ENCODE measurements at places on chromosomes 3 and 15.

- no peak for DNase-seq
These were observed 944.4 kb downstream of the VGLL3 start for GRCh38 chr3:86046436-86047136.

DNA sequence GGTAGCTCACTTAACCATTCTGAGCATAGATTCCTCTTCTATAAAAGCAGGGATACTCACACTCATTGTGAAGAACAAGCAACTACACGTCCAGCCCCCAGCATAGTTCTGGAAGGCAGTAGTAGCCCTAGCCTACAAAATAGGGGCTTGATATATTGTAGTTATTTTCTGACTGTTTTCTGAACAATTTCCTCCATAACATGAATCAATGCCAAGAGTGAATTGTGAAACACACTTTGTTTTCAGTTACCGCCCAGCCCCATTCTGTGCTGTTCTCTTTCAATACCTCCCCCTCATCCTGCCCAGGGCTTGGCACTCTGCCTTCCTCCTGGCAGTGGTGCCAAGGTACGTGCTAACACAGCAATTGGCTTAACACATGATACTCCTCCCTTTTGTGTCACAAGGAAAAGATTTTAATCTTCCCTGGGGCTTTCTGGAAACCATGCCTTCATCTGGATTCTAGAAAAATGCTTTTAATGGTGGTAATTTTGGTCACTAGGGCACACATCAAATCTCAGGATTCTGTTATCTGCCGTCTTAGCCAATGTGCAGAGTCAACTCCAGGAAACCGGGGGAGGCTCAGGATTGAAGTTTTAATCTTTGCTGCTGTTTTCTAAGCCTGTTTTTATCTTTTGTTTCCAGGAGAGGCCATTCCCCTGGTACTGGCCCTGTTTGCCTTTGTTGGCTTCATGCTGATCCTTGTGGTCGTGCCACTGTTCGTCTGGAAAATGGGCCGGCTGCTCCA is 37.2 kb downstream of the IL20RB start:
- peak; percentile 95 for DNase-seq

DNA sequence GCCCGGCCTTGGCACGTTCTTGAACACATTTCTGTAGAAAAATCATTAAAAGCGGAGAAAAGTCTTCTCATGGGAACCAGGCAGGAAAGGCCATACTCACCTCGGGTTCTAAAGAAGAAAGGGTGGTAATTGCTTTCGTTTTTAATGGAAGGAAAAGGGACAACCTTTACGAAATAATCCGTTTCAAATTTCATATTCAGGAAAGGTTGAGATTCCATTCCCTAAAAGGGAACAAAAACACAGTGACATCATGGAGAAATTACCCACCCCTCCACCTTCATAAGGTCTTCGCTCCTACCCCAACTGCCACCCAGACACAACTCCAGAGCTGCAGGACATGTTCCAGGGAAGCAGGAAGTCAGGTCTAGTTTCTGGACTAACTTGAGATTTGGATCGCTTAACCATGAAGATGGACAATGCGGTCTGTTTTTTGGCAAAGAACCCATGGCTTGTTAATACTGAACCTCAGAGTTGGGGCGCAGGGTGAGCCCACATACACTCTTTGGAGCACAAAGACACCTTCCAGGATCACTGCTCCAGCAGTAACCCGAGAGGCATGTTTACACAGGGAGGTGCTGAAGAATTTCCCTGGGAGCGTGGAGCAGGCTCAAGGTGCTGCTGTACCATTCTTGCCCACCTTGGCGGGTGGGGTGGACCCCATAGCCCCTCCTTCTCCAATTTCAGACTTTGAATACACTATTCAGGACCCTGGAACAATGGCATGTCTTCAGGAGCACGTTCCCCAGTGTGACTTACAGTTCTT is 49.2 kb downstream of the SPATA12 start:
- DNase-seq: no peak

GRCh38 chr15:36893276-36893675 is 207.1 kb downstream of the MEIS2 start:
- no peak for DNase-seq

DNA sequence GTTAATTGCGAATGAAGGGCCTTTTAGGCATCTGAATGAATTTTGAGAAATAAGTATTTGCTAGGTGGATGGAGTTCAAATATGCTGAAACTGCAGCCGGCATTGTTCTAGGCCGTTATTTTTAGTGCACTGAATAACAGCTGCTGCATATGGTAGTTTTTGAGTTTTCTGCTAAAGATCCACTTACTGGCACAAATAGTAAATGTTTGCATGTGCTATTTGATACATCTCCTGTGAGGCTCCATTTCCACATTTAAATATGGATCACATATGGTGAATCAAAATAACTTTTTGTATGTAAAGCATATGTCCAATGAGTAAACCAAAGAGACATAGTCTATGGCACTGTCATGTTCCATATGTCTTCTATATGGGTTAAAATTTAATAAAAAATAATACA is 56.7 kb upstream of the CNTN4 start:
- no peak for DNase-seq

DNA sequence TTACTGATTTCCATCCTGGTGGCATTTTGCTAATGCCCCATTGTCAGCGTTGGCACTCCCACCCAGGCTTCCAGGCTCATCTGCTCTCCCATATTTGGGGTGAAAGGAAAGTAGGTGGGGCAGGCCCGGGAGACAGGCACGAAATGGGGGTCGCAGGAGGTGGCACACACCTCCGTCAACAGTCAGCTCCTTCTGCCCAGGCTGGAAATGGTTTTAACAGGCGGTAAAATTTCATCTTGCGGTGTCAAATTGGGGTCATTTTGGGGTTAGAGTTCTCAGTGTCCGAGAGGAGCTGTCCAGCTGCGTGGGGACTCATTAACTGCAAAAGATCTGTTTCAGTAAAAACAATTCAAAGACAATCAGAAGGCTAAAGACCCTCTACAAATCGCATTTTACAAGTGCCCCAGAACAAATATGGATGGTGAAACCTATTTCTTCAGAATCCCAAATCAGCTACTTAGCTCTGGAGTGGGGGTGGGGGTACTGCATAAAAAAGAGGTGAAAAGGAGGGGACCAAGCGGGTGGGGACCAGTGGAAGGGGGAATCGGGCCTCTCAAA is 4.2 kb upstream of the MEIS2 start:
- DNase-seq: no peak

DNA sequence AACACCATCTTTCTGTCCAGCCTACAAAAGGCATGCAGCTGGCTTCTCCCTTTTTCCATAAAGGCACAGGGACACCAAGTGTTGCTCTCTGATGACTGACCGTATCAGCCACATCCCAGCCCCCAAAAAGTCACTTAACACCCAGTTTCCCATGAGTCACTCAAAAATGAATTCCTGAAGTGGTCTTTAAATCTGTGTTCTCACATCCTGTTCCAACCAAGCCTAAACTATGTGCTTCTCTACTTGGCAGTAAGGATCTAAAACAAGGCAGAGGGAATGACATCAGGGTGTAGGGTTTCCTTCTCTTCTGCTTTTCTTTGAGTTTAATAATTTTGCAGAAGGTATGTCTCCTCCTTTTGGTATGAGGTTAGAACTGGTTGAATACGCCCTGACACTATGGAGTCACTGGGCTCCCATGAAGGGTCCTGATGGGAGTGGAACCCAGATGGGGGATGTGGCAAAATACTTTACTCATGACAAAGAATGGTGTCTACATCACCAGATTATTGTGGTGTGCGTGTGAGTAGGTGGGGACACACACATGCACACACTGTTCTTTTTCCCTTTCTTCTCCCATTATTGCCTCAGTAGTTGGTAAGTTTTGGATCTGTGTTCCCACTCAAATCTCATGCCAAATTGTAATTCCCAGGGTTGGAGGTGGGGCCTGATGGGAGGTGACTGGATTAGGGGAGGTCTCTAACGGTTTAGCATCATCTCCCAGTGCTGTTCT is 35.6 kb upstream of the CCK start:
- no peak for DNase-seq

DNA sequence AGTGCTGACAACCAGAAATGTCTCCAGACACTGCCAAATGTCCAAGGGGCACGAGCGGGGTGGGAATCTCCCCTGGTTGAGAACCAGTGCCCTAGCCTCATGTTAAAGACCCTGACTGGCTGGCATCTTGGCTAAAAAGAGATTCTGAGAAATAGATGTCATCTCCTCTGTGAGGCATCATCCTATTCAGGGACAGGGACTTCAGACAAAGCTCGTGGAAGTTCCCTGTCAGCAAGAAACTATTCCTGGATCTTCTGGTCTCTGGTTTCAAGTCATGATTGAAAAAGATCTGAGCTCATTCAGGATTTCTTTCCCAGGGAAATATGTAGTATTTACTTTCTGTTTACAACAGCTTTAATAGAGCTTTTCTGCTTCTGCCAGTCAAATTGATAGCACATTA is 10.8 kb downstream of the WDR5B start:
- no peak for DNase-seq

DNA sequence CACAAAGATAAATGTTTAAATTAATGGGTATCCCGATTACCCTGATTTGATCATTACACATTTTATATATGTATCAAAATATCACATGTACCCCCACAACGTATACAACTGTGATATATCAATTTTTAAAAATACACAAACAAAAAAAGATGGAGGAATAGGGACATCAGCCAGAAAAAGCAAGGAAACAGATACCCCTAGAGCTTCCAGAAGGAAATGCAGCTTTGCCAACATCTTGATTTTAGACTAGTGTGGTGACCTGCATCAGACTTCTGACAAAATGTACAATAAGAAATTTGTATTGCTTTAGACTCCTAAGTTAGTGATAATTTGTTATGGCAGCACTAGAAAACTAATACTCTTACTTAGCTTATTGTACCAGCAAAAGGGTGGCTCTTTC is 483.8 kb downstream of the TUSC7 start:
- no peak for DNase-seq

DNA sequence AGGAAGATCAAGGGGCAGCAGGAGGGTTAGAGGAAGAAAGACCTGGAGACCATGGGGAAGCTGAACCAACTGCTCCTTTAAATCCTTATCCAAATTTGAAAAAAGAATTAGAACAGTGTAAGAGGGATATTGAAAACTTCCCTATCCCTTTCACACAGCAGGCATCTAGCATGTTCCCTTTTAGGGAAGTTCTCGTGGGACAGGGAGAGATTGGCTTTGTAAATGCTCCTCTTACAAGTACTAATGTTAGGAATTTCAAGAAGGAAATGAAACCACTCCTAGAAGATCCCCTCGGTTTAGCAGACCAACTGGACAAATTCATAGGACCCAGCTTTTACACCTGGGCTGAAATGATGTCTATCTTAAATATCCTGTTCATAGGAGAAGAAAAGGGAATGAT is 41.5 kb downstream of the PPCDC start:
- no peak for DNase-seq

DNA sequence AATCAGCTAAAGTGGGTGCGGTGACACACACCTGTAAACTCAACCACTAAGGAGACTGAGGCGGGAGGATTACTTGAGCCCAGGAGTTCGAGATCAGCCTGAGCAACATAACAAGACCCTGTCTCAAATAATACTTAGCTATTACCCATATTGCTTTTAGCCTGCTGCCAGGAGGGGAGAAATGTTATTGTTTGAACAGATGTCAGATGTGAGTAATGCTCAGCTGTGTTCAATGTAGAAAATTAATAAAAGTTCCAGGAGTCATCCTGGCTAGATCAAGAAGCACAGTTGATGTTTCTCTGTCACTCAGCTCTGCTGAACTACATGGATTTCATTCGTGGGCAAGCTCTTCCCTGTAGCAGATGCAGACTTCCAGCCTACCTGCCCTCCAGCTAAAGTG is 22.2 kb downstream of the LSM3 start:
- DNase-seq: no peak

DNA sequence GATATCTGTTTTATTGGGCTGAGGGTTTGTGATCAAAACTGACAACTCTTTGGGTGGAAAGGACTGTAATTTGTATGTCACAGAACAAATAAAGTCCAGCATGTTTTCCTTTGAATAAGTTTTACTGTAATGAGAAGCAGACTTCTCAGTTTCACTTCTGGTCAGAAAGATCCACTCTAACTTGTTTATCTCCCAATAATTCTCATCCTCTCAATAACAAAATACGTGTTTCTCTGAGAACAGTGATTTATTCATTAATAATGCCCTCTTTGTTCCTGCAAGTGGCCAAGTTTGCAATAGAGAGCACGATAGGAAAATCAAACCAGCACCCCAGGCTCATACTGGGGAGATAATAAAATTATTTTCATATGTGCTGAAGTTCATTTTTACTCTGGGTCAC is 190.6 kb downstream of the CNTN3 start:
- no peak for DNase-seq

- DNase-seq: no peak
These were observed 20.9 kb upstream of the TBC1D21 start for GRCh38 chr15:73852507-73852906.

DNA sequence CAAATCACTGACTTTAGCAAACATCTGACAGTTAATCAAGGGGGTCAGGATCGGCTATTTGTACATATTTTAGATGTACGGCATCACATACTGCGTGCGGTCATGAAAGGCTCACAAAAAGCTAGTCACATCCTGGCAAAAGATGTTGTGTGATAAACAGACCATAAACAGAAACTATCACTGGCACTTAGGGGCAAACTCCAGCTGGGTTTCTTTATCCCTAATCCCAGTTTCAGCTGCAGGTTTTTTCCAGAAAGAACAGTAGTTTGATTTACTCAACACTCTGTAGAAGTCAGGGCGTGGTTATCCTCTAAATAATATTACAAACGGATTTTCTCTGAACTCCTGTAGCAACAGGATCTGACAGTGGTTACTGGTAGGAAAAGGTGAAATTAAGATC is 112.4 kb upstream of the BHLHE40 start:
- DNase-seq: no peak

GRCh38 chr15:75455424-75455981 is 4.0 kb upstream of the SIN3A start:
- no peak for DNase-seq

- no peak for DNase-seq
These were observed 680.8 kb downstream of the GBE1 start for GRCh38 chr3:81080608-81081007.

GRCh38 chr3:170128259-170128976 is 53.1 kb downstream of the PHC3 start:
- no peak for DNase-seq

GRCh38 chr3:37520907-37521341 is 340.8 kb upstream of the CTDSPL start:
- no peak for DNase-seq

DNA sequence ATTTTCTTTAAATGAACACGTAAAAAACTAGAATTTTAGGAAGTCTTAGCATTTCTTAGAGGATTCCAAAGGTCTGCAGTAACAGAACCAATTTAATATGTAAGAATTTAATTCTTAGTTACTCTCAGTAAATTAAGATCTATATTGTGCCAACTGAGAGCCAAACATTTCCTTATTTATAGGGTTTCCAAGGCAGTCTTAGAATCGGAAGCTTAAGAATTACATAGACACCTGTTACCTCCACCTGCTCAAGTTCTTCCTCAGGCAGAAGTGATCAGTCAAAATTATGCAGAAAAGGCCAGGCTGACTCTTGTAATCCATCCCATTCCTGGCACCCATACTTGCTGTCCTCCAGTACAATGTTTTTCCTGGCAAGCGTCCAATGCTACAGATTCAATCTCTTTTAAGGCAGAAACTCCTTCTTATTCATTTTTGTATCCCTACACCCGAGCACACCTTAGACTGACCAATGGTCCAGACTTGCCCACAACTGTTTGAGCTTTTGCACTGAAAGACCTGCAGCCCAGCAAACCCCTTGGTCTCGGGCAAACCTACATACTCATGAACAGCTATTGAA is 64.3 kb downstream of the NCEH1 start:
- DNase-seq: no peak

GRCh38 chr3:43014956-43015355 is 35.8 kb downstream of the GASK1A start:
- no peak for DNase-seq

- DNase-seq: no peak
These were observed 220.0 kb downstream of the FAM43A start for GRCh38 chr3:194905696-194906095.

Data from NCI-H2081 treated with DMSO at 0.1 percent for 48 hours (cell line).